Smooth muscle cell of bladder (primary cell): ENCODE measurements at places on chromosomes 5 and 9. TPM values are rescaled to one million over a fixed set of nuclear protein-coding genes. Genes with fewer than 3 reads are reported as not detected.

The MZB1 gene
- total RNA-seq: 0.14 and 0.18 TPM in 2 replicates

The GPR150 gene
- 0.28 TPM in 2 replicates for total RNA-seq

The PKD2L2 gene
- total RNA-seq: 0.18 TPM in 1 of 2 replicates, not detected in the other

The UBE2QL1 gene
- under 0.01 and 0.18 TPM in 2 replicates for total RNA-seq

The LCN9 gene
- total RNA-seq: not detected in 2 replicates

The SPATA6L gene
- 0.28 and 0.43 TPM in 2 replicates for total RNA-seq
